ENCODE measurements at places on chromosomes 2 and 18.

GRCh38 chr2:209556354-209556961 is 132.6 kb downstream of the MAP2 start:
- peak; percentile 29 for DNase-seq

GRCh38 chr2:96689431-96689991 is 46.9 kb downstream of the FER1L5 start:
- DNase-seq = no peak

DNA sequence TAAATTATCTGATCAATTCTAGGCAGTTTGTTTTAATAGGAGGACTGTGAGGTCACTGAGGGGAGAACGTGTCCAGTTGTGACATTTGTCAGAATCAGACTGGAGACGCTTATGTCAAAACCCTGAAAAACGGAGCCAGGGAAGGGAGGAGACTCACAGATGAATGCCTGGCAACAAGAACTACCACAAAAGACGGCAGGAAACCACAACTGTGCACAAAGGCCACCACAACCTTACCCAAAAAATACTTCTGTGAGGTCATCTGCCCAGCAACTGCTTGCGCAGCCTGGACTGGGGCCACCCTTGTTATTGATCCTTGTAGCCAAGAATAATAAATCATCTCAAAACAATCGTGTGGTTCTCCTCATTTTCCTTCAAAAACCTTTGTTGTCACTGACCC is 173.0 kb upstream of the ALKAL2 start:
- no peak for DNase-seq

DNA sequence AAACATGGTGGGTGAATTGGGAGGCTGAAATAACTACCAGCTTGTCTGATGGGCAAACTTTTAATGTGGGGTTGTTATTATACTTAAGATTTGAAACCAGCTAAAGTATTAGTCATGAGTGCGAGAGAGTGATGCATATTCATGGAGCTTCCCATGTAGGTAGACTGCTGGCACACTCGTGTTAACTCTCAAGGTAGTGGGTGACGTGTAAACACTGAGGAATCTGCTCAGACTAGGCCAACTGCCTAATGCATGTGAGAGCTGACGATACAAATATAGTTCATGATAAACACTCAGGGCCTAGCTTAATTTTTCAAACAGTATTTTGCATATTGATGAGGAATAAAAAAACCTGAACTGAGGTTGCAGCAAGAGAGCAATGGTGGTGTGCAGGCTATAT is 1165.7 kb upstream of the PIK3C3 start:
- no peak for DNase-seq

DNA sequence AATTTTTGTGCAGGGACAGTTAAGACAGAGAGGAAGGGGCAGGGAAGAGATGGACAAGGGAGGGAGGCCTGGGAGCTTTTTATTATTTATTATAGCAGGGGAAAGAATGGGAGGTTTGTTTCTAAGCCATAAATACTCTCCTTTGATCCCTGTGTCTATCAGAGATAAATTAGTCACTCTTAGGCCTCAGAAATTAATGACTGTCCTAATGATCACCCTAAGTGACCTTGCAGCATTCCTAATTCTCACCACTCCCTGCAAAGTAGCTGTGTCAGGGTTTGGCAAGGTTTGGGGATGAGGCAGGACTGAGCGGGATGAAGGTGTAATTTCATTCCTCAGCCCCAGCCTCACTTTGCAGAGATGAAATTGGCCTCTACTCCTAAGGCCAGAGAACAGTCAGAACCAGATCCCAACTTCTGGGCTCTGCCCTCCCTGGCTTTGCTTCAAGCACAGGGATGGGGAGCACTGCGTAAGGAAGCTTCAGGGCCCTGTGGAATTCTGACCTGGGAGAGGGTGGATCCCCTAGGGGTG is 95.0 kb downstream of the TMEM17 start:
- DNase-seq = no peak

DNA sequence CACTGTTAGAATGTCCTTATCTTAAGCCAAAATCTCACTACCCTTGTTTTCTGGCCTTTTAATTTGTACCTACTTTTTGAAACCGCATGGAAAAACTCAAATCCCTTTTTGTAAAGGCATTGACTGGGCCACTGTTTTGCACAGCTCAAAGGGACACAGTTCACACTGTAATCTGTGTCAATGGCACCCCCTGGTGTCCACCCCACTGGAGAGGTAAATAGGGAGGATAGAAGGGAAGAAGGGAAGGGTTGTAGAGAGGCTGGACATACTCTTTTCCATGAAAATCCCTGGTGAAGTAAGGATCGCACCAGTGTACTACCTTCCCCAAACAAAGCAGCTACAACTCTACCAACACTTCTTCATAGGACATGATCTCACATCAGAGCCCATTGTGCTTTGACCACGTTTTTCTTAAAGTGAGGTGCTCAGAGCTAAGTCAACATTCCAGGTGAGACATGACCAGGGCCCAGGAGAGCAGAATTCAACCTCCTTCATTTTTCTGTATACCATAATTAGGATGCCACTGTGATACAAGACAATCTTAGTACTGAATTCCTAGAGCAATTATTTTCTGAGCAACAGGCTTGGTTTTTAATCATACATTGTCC is 92.4 kb upstream of the RMDN2 start:
- peak; percentile 56 for DNase-seq

DNA sequence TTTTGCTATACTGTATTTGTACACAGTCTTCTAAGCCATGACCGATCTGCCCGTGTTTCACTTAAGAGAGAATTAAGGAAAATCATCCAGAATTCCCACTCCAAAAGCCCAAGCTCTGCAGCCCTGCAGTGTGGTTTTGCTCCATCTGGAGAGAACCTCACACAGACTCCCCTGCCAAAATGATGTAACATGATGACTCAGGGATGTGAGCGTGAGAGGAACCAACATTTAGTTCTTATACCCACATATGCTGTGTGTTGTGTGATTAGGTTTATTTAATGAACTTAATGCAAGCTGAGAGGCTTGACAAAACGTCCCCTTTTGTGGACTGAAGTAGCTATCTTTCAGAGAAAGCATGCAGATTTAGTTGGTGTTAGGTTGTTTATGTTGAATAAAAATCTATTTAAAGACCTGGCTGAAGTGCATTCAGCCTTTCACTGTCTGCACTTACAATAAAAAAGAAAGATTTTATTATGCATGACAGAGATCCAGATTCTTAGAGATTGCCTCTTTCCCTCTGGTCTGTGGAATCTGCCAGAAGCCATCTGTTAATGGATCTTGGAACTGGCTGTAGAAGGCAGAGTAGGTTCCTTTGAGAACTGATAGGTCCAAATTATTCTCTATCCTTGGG is 6.3 kb downstream of the RAB12 start:
- DNase-seq = peak; percentile 67

- no peak for DNase-seq
Measured at GRCh38 chr2:236101311-236101950, 66.8 kb downstream of the GBX2 start.

- DNase-seq = no peak
Measured at GRCh38 chr2:70923378-70924015, 12.2 kb upstream of the ATP6V1B1 start.

GRCh38 chr2:219297766-219298456 is 11.3 kb downstream of the PTPRN start:
- no peak for DNase-seq

DNA sequence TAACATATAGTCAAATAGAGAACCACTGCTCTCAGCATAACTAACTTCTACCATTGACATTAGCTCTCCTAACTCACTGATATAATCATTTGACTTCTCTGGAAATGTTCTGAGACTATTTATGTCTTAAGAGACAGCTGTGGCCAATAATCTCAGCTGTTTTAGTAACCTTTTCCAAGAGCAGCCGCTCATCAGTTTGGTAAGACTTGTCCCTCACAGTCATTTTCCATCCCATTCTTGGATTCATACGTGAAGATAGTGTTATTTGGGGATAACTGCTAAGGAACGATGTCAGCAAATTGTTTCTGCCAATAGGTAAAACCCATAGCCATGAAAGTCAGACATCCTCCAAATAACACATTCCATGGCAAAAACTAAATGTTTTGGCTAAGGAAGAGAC is 127.8 kb downstream of the LNPK start:
- DNase-seq = no peak

DNA sequence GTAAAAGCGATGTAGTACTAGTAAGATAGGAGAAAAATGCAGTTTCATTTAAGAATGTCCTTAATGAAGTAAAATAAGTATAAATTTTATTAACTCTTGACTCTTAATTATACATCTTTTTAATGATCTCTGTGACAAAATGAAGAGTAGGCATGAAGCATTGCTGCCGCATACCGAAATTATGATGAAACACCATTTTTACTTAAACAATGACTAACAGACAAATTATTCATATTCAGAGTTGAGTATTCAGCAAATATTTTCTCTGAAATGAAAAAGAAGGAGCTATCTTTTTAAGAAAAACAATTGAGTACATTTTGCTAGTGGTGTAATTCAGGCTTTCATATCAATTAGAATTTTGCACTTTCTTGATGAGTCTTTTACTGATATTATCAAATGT is 150.6 kb upstream of the DOCK10 start:
- no peak for DNase-seq

- DNase-seq = no peak
Measured at GRCh38 chr2:46487667-46488335, 8.4 kb downstream of the TMEM247 start.

GRCh38 chr2:228581731-228582130 is 400.2 kb upstream of the SPHKAP start:
- no peak for DNase-seq

Measured in NCI-H1092 treated with DMSO at 0.1 percent for 48 hours (cell line).